Astrocyte of the cerebellum (primary cell): ENCODE measurements at places on chromosomes 2 and 18.

- peak; percentile 63 for DNase-seq
Observed at GRCh38 chr2:190781604-190782198, 98.9 kb upstream of the GLS start.

DNA sequence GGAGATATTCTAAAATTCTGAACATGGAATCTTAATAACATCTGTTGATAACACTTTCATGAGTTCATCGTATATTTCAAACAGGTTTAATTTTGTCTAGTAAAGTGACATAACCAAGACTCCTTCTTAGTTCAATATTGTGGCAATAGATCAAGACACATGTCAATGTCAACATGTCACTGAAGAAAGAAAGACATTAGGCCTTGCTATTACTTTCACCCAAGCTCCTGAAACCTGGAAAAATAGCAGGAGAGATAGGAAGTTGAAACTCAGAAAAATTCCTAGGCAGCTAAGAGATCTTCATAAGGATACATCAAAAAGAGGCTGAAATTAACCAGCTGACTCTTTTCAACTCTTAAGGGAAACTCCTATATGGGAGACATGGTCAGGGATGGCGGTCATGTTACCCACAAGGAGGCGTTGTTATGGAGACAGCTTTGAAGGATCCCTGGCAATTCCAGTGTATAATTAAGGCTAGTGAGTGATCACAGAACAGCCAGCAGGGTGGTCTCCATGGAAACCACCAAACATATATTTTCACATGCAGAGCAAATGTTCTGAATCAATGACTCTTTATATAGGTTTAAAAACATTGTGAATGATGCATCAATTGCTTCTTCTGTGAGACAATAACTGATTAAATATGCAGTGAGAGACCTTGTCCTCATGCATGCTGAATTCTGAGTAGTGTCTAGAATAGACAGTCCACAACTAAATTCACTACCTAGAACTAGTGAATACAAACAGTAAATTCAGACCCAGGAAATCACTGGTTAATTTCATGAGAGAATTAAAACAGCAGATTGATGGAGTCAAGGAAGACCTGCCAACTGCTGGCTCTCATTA, 115.3 kb upstream of the RIOK3 start:
- peak; percentile 55 for DNase-seq

- no peak for DNase-seq
Observed at GRCh38 chr2:147081831-147082230, 763.0 kb upstream of the ACVR2A start.

DNA sequence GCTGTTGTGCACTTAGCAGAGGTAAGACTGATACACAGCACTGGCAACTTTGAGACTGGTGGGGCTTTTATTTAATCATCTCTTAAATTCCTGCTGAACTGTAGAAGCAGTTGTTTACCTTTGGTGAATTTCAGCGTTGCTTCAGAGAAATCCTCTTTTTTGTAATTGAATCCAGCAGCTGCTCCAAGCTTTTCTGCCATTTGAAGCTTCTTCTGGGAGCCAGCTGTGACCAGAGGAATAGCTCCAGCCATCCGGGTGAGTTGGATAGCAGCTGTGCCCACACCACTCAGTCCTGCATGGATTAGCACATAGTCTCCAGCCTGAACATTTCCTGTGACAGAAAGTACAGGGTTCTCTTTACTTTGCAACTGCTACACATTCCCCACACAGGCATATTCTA, 3.9 kb downstream of the TP53I3 start:
- DNase-seq, result no peak

DNA sequence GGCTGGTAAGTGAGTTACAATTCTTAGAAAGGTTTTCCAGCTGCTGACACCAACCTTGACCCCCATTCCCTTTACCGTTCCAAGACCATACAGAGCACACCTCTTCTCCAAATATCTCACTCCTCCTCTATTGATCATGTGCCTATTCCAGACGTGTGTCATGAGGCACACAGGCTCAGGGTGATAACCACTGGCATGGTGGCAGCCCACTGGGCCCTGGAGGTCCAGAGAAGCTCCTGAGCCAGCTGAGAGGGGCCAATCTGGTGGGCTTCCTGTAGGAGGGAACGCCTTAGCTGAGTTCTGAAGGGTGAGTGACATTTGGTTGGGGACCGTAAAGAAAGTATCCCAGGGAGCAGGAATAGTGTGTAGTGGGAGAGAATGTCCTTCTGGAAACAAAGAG, 28.3 kb downstream of the ZAP70 start:
- no peak for DNase-seq

DNA sequence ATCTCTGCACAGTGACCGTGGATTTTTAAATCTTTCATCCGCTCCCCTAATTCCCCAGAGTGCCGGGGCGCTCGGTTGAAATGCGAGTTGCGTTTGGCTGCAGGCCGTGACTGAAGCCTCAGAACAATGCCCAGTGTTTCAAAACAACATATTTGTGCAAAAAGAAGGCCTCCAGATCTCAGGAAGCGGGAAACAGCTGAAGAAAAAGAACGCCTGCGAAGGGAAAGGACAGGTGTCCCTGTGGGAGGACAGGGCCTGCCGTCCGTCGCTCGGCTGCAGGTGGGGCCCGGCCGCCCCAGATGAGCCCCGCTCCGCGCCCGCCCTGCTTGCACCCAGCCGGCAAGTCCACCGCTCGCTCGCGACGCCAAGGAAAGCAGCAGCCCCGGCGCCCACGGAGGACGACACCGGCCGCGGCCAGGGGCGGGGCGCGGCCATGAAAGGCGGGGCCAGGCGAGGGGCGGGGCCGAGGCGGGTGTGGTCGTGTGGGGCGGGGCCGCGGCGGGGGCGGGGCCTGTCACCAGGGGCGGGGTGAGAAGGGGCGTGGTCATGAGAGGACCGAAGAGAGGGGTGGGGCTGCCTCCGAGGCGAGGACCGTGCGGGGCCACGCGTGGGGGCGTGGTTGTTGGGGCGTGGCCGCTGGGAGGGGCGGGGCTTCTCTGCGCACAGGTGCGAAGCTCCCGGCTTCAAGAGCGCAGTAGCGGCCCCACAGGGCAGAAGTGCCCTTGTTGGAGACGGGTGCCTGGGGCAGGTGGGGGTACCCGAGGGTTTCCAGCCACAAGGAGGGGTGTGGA, 17.6 kb upstream of the BOK start:
- DNase-seq, result no peak

DNA sequence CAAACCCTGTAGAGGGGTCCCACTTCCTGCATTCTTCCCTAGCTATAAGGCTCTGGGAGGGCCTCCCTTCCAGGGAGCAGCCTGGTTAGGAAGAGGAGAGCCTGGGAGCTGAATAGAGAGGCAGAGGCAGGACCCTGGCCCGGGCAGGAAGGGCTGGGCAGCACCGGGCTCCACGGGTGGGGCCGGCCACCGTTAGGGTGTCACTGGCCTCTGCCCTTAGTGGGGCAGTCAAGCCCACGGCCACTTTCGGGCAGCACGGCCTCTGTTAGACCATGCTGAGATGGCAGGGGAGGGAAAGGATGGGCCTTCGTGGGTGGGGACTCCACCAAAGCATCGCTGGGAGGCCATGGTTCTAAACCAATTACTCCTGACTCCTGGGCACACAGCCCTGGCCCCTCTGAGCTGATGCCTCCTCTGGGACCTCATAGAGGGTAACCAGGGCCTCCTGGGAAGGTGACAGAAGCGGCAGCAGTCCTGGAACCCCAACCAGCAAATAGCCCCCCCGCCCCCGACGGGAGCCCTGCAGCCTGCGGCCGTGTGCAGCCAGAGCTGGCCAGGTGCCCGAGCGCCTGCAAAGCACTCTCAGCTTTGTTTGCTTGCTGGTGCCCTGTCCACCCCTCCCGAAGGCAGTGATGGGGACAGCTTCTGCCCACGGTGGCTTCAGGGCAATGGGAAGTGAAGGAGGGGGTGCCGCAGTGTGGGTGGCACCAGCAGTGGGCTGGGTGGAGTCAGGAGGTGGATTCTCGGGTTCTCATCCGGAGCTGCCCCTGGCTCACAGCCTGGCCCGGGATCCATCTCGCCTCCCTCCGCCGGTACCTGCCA, 16.3 kb upstream of the HPCAL1 start:
- no peak for DNase-seq

GRCh38 chr2:235859651-235860050, 308.5 kb downstream of the GBX2 start:
- DNase-seq, result no peak

- peak; percentile 33 for DNase-seq
Observed at GRCh38 chr18:33372442-33372841, 68.1 kb downstream of the CCDC178 start.

DNA sequence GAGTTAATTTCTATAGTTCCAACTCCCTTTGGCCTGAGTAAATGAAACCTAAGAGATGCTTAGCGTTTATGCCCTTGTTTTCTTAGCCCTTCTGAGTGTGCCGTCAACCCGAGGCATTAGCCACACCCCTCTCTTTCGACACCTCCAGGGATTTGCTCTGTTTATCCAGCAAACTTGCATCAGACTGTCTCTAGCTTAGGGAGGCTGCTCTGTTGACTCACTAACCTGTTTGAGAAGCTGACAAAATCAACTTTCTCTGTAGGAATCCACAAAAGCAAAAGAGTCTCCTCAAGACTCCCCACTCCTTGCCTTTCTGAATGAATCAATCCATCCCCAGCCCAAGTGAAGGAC, 317.6 kb downstream of the TNS1 start:
- no peak for DNase-seq

GRCh38 chr2:53087874-53088461, 679.6 kb upstream of the CHAC2 start:
- DNase-seq, result no peak

DNA sequence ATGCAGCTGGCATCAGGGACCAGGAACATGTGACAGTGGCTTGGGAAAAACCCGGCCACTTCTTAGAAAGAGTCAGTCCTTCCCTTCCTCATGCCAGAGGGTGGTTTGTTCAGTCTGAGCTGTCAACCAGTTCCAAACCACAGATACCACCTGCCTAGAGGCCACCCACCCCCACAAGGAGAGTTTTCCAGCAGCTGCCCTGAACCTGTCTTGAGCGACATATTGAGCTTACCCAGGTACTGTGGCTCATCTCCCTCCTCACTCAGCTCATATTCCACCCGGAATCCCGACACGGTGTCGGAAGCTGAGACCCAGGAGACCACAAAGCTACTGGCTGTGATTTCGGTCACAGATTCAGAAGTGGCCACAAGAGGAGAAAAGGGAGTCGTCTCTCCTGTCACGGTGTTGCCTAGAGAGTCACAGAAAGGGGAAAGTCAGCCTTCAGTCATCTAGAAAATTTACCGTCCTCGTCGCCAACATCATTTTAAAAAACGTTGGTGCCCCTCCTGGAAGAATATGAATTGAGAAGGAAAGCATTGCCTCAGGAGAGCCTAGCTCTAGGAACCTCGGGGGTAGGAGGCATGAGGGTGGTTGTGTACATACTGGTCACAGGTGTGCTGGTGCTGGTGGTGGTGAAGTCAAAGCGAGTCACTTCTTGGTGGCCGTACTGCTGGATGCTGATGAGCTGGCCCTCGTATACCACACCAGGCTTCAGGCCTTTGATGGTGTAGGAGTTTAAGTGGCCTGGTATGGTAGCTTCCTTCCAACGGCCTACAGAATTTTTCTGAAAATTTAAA, 26.3 kb downstream of the FN1 start:
- no peak for DNase-seq

GRCh38 chr18:33201509-33201926, 239.0 kb downstream of the CCDC178 start:
- peak; percentile 66 for DNase-seq

DNA sequence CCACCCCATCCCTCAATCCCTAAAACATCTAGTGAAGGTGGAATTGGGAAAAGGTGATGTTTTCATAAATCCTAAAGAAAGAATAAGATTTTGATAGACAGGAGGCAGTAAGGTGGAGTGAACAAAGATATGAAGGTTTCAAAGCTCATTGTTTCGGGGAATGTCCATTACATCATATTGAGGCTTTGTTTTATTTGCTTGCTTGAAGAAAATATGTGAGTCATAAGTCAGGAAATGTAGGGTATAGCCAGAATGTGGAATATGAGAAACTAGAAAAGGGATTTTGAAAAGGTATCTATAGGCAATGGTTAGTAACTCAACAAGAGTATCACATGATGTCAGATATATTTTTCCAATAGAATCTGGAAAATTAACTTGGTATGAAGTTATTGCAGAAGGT, 1178.5 kb upstream of the ACVR2A start:
- no peak for DNase-seq

GRCh38 chr2:131682122-131682944, 154.6 kb downstream of the CCDC74A start:
- DNase-seq, result peak; percentile 55

DNA sequence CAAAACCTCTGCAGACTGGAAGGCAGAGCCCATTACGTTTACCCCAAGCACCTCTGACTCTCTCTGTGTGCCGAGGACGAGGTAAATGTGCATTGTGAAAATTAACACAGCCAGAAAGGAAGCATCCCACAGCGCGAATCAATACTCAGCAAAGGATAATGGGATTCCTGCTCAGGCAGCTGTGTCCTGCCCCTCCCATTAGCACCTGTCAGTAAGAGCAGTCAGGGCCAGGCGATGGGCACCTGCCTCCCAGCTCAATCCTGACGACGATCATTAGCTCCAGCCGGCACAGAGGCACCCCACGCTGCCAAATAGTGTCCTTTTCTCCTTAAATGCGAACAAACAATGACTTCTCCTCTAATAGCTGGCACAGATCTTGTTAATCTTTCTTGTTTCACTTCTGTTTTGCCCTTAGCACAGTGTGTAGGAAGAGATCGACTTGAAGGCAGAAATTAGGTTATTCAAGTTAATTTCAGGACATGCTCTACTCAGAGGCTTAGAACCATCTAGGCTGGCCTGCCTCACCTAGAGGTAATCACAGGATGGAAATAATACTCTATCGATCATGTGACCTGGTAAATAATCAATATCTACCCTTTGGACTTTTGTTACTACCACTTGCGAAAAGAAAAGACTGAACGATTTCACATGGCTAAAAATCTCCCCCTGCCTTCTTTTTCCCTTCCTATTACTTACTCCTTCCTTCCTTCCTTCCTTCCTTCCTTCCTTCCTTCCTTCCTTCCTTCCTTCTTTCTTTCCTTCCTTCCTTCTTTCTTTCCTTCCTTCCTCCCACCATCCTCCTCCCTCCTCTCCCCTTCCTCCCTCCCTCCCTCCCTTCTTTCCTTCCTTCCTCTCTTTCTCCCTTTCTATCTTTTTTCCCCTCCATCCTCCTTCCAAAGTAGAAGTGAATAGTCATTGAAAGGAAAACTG, 487.9 kb upstream of the ID2 start:
- no peak for DNase-seq

DNA sequence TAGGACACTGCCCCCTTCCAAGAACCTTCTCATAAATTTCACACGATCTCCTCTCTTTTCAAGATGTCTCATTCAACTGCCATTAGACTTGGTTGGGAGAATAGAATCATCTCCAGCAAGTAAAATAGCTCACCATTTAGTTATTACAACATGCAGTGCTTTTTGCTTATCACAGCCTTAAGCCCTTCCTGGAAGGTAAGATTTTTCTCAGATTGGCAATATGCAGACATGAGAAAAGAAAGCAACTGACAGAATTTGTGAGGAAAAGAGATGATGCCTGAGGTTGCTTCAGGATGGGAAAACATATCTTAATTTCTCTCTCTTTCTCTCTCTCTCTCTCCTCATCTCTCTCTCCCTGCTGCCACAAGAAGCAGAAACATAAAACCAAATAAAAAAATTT, 855.1 kb upstream of the ACVR2A start:
- DNase-seq, result no peak
